ENCODE measurements at places on chromosomes 7 and 10.
A peak's percentile ranks its signal among the peaks of the same experiment; 100 is the strongest.

- DNase-seq: peak; percentile 82
These were observed 106.5 kb upstream of the RAB11FIP2 start for GRCh38 chr10:118153287-118153686.

- DNase-seq: no peak
These were observed 4.3 kb upstream of the GPNMB start for GRCh38 chr7:23242321-23242720.

DNA sequence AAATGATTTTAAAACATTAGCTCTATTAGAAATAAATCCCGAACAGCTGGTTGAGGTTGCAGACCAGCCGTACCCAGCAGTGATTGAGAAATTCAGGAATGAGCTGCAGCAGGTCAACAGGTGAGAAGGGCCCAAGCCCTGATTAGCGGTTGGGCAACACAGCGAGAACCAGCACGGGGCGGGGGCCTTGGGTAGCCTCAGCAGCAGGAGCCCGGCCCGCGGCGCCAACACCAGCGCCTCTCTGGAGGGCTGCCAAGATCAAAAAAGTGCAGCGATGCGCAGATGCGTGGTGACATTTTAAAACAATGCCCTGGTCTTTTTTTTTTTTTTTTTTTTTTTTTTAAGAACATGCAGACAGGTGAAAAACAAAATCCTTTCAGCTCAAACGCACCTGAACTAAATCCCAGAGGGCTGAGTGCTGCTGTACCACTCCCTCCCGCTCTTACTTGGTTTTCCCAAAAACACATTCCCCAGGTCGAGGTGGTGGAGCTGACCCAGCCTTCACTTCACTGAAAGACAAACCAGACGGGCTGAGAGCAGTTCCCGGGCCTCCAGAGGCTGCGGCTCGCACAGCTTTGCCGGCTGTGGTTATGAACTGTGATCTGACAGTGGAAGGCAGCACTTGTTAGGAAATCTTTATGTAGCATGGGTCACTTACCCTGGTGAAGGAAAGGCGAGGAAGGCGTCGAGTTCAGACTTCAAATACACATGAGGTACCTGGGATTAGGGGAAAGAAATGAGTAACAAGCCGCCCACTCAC lies 579.4 kb downstream of the SDK1 start:
- DNase-seq: peak; percentile 86

- DNase-seq: no peak
These were observed 25.3 kb downstream of the GARIN1A start for GRCh38 chr7:128697302-128697905.

GRCh38 chr10:111075577-111076185 lies 1.1 kb upstream of the ADRA2A start:
- DNase-seq: no peak
